Left lung (tissue), 14 donors: ENCODE measurements at places on chromosomes 11 and 22. TPM values are rescaled to one million over a fixed set of nuclear protein-coding genes. Genes with fewer than 3 reads are reported as not detected.
A peak's percentile ranks its signal among the peaks of the same experiment; 100 is the strongest.

- no peaks in the 10 kb centered on the region for H3K4me1 ChIP-seq
- peaks cover 12% of the 10 kb centered on the region for H3K27me3 ChIP-seq
- no peak overlapping the region for H3K27ac ChIP-seq
Observed at GRCh38 chr11:33534575-33534974, 166.1 kb downstream of the C11orf91 start.

- DNase-seq, result no peak
- no peaks in the 10 kb centered on the region for H3K27me3 ChIP-seq
- H3K36me3 ChIP-seq, result no peaks in the 10 kb centered on the region
- H3K27ac ChIP-seq, result no peak overlapping the region
- H3K4me3 ChIP-seq, result no peak overlapping the region
Observed at GRCh38 chr22:42945736-42946135, 69.2 kb downstream of the PACSIN2 start.

DNA sequence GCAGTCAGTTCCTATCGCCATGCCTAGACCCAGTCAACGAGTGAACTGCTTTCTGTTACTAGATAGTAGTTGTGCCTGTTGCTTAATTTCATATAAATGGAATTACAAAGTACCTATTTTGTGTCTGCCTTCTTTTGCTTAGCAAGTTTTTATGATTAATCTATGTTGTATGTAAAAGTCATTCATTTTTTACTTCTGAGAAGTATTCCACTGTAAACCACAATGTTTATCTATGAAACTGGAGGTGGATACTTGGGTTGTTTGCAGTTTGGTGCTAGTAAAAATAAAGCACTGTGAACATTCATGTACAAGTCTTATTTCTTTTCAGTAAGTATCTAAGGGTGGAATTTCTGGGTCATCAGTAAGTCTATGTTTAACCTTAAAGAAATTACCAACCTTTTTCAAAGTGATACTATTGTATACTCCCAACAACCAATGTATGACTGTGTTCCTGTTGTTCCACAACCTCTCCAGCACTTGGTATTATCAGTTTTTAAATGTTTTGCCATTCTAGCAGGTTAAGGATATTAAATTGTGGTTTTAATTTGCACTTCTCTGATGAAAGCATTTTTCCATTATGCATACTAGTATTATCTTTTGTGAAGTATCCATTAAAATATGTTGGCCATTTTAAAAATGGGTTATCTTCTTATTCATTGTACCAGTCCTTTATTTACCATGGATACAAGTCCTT, 68.2 kb downstream of the DNAJC24 start:
- no peaks in the 10 kb centered on the region for H3K27me3 ChIP-seq
- H3K4me1 ChIP-seq, result no peaks in the 10 kb centered on the region
- H3K4me3 ChIP-seq, result no peak overlapping the region
- H3K27ac ChIP-seq, result no peak overlapping the region
- no peak for DNase-seq

- peak overlapping the region; percentile 92 for H3K4me3 ChIP-seq
- no peaks in the 10 kb centered on the region for H3K27me3 ChIP-seq
- peaks cover 20% of the 10 kb centered on the region for H3K36me3 ChIP-seq
Observed at GRCh38 chr22:28801845-28802594, 1.7 kb upstream of the XBP1 start.

- H3K4me3 ChIP-seq, result peak overlapping the region; percentile 79
- peak; percentile 89 for DNase-seq
- H3K27ac ChIP-seq, result peak overlapping the region; percentile 90
- no peaks in the 10 kb centered on the region for H3K27me3 ChIP-seq
- no peaks in the 10 kb centered on the region for H3K36me3 ChIP-seq
- H3K4me1 ChIP-seq, result peaks cover 7% of the 10 kb centered on the region
Observed at GRCh38 chr11:130070109-130070845, 583 bp downstream of the APLP2 start.

DNA sequence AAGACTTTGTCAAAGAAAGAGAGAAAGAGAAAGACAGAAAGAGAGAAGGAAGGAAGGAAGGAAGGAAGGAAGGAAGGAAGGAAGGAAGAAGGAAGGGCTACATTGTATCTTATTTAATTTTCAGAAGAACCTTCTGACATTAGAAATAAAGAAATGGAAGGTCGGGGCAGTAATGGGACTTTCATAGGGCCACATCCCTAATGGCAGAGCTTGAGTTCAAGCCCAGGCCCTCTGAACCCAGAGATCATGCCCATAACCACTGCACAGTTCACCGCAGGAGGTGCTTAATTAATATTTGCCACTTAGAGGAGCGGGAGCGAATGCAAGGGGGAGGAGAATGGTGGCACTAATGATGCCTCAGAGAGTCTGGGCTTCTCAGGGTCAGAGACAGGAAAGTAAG, 233.3 kb downstream of the MN1 start:
- H3K4me1 ChIP-seq, result no peaks in the 10 kb centered on the region
- H3K4me3 ChIP-seq, result no peak overlapping the region
- peaks cover 23% of the 10 kb centered on the region for H3K27me3 ChIP-seq
- no peak overlapping the region for H3K27ac ChIP-seq
- H3K36me3 ChIP-seq, result no peaks in the 10 kb centered on the region

- H3K27ac ChIP-seq, result no peak overlapping the region
- H3K36me3 ChIP-seq, result no peaks in the 10 kb centered on the region
- peak; percentile 16 for DNase-seq
Observed at GRCh38 chr11:8282631-8283030, 19.0 kb upstream of the LMO1 start.

- H3K27ac ChIP-seq, result no peak overlapping the region
- H3K4me3 ChIP-seq, result no peak overlapping the region
- no peaks in the 10 kb centered on the region for H3K27me3 ChIP-seq
Observed at GRCh38 chr11:92720385-92720784, 249.1 kb upstream of the MTNR1B start.

- H3K4me3 ChIP-seq, result no peak overlapping the region
- no peak overlapping the region for H3K27ac ChIP-seq
- no peaks in the 10 kb centered on the region for H3K36me3 ChIP-seq
- no peak for DNase-seq
- H3K27me3 ChIP-seq, result no peaks in the 10 kb centered on the region
Observed at GRCh38 chr11:101931692-101932091, 15.4 kb upstream of the ANGPTL5 start.

Gene PATE2
- polyA plus RNA-seq, result 0.07 TPM

Gene TSPAN18
- polyA plus RNA-seq, result 69.1 TPM

Gene KIF18A
- 14.1 TPM for polyA plus RNA-seq

Gene CARD18
- not detected for polyA plus RNA-seq
